ENCODE measurements at places on chromosomes 2 and 18.
A peak's percentile ranks its signal among the peaks of the same experiment; 100 is the strongest.

- DNase-seq, result no peak
These were observed 227.7 kb downstream of the RPIA start for GRCh38 chr2:88919087-88919738.

- no peak for DNase-seq
These were observed 13.4 kb upstream of the ITGB6 start for GRCh38 chr2:160213511-160213910.

DNA sequence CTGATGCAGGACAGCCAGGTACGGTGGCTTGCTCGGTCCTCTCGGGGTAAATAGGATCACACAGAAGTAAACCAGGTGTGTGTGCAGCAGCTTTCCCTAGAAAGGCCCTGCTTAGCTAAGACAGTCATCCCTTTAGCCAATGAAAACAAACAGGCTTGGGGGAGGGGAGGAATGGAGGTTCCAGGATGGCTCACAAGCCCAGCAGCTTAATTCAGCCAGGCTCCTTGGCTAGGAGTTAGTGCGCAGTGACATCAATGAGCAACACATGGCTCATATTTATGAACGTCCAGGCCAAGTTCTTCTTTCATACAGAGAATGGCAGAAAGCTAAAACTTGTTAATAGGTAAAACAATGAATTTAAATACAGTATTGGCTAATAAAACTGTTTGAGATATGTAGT lies 10.2 kb downstream of the IAH1 start:
- no peak for DNase-seq

DNA sequence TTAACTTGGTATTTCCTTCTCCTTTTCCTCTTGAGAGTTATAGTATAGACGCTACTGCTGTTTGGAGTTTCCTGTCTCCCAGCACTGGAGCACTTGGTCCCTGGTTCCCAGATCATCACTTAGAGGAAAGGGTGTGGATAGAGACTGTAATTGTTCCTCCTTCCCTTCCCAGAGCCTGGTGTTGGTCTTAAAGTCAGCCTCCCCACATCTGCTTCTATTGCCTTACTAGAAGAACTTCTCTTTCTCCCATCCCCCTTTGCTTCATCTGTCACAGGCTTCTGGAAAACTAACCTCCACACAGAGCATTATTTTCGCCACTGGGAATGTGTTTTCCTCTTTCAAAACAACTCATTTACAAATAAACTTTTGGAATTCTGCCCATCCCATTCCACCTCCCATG lies 131.0 kb downstream of the CCDC85A start:
- DNase-seq, result peak; percentile 8

GRCh38 chr2:172103471-172104272 lies 972 bp upstream of the DLX2 start:
- peak; percentile 38 for DNase-seq

DNA sequence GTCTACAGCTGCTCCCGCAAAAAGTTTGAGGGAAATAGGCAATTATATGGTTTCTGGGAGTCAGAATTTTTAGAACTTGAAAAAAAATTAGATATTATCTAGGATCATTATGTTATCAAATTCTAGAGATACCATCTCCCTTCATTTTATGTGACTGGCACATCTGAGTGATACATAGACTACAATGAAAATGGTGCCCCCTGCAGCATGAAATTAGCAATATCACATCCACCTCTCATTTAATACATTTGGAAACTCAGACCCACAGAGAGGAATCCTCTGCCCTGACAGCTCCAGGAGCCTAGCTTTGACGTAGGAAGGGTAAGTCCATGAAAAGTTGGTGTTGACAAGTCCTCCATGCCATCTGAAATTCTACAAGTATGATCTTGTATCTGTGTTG lies 381.6 kb downstream of the SUCLG1 start:
- no peak for DNase-seq

DNA sequence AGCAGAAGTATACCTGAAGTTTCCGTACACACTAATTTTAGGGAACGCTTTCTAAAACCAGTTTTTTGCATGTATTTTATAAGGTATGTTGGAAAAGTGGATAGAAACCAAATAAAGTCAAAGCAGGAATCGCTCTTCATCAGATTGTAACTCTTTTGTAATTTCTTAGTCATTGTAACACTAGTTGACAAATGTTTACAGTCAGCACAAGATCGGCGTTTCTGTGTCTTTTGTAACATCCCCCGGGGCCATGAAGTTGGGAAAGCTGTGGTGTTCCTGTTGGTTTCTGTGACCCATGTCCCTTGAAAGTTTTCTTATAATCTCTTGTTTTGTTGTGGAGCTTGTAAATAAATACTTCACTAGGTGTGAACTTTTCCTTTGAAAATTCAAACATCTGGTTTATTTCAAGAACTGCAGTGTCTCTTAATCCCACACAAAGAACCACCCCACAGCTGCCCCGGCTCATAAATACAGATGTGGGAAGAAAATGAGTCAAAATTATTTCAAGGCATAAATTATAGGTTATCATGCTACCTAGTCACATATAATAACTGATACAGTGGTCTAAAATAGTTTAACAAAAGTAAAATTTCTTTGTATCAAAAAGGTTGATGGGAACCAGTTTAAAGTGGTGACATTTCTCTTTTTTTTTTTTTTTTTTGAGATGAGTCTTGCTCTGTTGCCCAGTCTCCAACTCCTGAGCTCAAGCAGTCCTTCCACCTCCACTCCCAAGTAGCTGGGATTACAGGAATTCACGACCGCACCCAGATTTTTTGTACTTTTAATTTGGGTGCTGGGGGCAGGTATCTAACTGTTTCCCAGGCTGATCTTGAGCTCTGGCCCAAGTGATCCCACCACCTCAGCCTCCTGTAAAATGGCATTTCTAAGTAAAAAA lies 751 bp upstream of the NMI start:
- no peak for DNase-seq
